Activated CD8-positive, alpha-beta memory T cell treated with anti-CD3 and anti-CD28 coated beads for 1 hour (primary cell): ENCODE measurements at places on chromosomes 1 and 21.
A peak's percentile ranks its signal among the peaks of the same experiment; 100 is the strongest.

DNA sequence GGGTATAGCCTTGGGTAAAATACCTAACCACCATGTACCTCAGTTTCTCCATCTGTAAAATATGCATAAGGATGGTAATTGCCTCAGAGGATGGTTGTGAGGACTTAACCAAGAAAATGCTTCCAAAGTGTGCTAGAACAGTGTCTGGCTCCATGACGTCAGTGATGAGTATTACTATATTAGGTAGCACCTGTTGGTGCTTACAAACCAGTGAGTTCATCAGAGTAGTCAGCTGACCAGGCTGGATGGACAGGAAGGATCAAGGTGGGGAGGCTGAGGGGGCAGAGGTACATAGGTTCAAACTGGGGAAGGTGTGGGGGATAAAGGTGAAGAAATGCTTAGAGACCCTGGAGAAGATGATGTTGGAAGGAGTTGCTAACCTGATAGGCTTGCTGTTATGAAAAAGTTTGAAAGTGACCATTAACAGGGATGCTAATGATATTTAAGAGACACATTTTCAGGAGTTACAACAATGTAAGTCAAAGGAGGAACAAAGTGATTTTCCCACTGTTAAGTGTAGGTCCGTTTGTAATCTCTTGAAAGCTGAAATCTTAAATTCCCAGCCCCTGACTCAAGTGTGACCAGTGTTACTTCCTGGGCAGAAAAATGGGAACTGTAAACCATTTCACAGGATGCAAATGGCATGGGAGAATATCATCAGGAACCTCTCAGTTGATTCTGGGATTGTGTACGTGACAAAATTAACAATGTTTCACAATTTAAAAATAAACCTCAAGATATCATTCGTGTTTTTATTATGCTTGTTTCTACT is 4.4 kb downstream of the NTPCR start:
- DNase-seq: no peak

DNA sequence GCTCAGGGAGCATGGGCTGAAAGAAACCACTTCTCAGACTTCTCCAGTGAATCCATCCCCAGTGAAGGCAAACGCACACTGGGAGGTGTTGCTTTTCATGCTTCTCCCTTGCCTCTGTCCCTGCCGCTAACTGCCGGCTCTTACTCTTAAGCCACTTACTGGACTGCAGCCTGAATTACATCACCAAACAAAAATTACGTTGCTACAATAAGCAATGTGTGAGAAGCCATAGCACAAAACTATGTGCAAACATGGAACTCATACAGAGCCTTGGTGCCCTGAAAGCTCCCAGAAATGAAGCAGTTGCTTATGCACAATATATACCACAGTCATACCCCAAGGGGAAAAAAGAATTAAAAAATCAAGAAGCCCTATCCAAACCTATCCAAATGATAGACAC is 375.2 kb downstream of the KCNH1 start:
- DNase-seq: no peak

GRCh38 chr1:4527819-4528218 is 126.6 kb upstream of the AJAP1 start:
- DNase-seq: no peak

- DNase-seq: no peak
These were observed 155.7 kb downstream of the PTPRC start for GRCh38 chr1:198794498-198794897.

- no peak for DNase-seq
These were observed 33.9 kb upstream of the BRINP3 start for GRCh38 chr1:190511554-190511953.

- no peak for DNase-seq
These were observed 7.5 kb upstream of the EVI5 start for GRCh38 chr1:92792340-92792782.

DNA sequence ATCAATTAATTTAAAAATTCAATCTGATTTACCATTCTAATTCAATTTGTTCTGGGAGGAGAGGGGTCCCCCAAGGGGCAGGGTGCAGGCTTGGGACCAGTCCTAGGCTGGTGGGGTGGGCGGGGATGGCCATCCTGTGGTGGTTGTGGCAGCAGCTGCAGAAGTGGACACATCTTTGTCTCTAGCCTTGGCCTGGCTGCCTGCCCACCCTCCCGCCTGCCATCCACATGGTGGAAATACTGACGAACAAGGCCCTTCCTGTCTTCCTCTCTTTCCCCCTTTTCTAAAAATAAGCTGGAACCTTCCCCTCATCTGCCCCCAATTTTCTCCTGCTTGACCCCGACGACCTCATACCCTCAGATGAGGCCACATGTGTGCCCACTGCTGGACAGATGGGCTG is 130.9 kb downstream of the FOXD2 start:
- DNase-seq: no peak

DNA sequence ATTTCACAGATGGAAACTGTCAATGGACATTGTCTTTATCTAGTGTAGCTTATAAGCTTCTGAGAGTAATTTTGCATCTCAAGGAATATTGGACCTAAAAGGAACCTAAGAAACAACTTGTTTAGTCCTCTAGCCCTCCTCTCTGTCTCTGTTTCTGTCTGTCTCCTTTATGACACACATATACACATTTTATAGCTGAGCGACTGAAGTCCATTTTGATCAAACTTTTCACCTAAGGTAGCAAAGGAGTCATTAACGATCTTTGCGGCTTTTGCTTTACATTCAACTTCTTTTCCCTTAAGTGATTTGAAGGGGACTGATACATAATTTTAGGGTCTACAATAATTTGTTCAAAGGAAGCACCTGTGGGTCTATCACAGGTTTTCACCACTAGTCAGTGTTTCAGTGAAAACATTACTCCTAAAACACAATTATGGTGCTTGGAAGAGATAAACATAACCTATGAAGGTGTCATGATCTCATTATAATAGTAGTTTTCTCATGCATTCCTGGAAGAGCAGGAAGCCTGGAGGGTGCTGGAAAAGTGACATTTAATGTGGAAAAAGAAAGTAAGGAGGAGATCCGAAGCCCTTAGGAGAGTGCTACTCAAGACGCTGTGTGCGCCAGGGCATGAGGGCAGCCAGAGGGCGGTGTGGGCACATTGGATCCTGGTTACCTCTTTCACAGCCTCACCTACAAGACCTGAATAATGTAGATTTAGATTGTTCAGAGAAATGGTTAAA is 248.6 kb downstream of the DNM3 start:
- DNase-seq: peak; percentile 3

DNA sequence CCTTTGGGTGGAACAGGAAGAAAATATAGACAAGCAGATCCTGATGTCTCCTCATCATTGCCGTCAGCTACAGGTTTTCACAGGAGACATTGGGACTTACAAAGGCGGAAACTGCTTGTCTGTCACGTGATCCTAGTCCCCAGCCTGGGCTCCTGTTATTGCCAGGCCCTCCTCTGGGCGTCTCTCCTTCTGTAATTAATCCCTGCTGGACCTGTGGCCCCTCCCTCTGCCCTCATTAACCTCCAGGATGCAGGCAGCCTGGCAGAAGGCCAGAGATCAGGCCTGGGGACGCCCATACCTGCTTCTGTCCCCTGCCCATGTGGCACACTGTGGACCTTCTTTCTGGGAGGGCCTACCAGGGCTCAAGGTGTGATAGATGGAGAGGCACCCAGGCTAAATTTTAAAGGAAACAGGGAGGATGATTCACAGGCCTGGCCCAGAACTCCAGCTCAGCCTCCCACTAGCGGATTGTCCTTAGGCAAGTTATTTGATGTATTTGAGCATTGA is 2.4 kb downstream of the S100A5 start:
- DNase-seq: no peak

DNA sequence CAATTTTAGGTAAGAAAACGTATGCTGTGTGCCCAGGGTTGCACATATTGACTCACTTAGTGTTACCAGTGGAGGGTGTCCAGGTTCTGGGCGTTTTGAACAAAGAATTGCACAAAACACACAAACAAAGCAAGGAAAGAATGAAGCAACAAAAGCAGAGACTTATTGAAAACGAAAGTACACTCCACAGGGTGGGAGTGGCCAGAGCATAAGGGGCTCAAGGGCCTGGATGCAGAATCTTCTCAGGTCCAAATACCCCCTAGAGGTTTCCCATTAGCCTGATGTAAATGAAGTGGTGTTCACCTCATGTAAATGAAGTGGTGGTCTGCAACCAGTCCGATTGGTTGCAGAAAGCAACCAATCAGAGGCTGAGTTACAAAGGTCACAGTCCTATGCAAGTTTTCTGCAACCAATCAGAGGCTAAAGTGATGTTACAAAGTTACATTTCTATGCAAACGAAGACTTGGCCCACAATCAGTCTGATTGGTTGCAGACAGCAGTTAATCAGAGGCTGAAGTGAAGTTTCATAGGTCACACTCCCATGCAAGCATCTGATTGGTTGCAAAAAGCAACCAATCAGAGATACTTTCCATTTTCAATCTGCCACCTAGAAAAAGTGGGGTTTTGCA is 228.3 kb downstream of the ST6GALNAC3 start:
- no peak for DNase-seq

GRCh38 chr1:165629848-165630628 is 996 bp upstream of the MGST3 start:
- DNase-seq: no peak

GRCh38 chr1:199109160-199109559 is 470.3 kb downstream of the PTPRC start:
- no peak for DNase-seq

DNA sequence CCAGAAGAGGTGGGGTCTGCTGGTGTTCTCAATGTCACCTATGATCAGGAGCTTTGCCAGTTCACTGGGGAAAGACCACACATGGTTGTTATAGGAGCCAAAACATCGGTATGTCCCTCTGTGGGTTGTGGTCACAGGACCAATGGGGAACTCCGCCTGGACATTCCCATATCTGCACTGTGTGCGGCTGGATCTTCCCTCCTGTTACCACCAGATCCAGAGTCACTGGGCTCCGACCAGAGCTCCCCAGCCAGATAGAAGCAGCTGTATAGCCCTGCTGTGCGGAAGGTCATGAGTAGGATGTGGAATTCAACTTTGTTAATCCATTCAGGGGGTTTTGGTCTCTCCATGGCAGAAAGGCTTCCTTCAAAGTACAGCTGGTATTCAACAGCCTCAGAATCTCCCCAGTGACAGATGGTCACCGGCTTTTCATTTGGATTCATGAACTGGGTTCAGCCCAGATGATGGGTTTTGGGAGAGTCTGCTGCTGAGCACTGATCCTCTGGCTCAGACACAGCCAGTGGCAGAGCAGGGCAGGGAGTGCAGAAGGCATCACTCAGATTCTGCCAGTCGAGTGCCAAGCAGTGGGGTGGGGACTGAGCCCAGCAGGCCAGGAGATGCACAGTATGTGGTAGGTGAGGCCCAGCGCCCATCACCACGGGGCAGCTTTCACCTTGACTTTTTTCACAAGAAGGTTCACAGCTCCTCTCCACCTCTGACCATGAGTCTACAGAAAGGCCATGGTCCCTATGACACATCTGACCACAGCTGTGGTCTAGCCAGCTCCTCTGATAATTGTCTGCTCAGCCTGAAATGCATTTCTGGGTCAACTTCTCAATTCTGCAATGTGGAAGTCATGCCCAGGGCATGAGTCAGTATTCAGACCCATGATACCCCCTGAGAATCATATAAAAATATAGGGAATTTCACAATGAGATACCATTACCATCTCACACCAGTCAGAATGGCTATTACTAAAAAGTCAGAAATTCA is 2.9 kb upstream of the SHCBP1L start:
- DNase-seq: no peak

GRCh38 chr1:168634951-168635532 is 58.6 kb downstream of the XCL1 start:
- DNase-seq: no peak

GRCh38 chr1:232305050-232305449 is 324.9 kb downstream of the SIPA1L2 start:
- DNase-seq: no peak

DNA sequence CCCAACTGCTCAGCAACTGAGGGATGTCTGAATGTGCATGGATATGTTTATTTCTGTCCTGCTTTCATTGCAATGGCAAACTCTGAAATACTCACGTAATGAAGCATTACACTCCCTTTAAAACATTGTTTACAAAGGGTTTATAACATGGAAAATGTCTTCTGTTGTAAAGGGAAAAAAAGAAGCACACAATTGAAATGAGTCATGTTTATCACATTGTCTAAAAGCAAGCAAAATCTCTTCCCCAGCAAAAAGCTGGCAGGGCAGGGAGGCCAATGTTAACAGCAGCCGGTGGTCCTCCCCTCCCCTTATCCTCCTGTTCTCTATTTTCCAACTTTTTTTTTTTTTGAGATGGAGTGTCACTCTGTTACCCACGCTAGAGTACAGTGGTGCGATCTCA is 3.9 kb upstream of the EFNA1 start:
- no peak for DNase-seq

DNA sequence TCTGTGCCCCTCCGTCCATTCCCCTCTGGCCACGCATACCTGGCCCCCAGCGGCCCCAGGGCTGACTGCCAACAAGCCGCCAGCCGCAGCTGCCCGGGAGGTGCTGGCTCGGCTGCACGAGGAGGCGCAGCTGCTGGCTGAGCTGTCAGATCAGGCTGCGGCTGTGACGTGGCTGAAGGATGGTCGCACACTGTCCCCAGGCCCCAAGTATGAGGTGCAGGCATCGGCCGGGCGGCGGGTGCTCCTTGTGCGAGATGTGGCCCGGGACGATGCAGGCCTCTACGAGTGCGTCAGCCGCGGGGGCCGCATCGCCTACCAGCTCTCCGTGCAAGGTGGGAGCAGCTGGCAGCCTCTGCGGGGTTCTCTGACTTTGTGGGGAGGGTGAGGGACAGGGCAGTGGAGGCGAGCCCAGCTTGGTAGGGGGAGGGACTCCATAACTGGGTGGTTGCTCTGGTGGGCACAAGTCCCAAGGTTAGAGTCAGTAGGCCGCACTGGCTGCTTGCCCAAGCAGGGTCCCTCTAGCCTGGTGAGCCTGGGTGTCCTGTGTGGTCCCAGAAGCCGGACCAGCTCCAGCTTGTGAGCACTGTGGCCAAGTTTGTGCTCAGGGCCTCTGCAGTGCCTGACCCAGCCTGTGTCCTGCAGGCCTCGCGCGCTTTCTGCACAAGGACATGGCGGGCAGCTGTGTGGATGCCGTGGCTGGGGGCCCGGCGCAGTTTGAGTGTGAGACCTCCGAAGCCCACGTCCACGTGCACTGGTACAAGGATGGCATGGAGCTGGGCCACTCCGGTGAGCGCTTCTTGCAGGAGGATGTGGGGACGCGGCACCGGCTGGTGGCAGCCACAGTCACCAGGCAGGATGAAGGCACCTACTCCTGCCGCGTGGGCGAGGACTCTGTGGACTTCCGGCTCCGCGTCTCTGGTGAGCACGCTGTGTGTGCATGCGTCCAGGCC is 8.8 kb downstream of the OBSCN start:
- DNase-seq: no peak

GRCh38 chr1:30472526-30472925 is 250.9 kb downstream of the MATN1 start:
- DNase-seq: no peak

- DNase-seq: peak; percentile 49
These were observed 21.4 kb downstream of the SLC2A7 start for GRCh38 chr1:9004700-9005394.

- DNase-seq: no peak
These were observed 396.7 kb upstream of the C1orf87 start for GRCh38 chr1:60470246-60470645.

DNA sequence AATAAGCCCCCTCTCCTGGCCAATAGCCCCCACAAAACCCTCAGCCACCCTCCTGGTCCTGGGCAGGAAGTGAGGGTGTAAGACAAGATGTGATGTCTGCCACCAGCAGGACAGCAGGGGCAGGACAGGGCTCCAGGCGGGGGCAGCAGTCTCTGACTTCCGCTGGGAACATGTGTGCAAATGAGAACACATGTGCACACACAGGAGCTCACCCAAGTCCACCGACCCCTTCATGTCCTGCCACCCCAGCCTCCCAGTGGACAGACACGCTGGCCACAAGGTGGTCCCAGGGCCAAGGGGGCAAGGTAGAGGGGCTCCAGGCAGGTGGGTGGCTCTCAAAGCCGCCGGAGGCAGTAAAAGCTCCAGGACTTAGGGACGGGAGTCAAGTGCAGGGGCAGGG is 60.1 kb downstream of the KCNAB2 start:
- no peak for DNase-seq
